ENCODE measurements at places on chromosomes 12 and 14.
A peak's percentile ranks its signal among the peaks of the same experiment; 100 is the strongest.

DNA sequence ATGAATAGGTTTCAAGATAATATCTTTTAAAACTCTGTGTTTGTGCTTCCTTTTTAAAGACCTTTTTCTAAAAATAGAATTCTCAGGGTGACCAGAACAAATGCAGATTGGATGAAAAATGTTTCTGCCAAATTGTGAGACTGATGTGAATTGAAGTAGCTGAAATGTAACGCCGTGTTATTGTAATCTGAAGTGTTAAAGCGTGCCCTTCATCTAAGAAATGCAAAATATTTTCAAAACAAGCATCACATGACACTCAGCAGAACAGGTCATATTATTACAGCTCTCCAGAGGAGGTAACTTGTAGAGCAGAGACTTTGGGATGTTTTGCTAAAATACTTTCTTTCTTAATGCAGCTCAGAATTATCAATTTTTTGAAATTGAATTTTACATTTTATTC, 90.0 kb upstream of the PLEKHA5 start:
- DNase-seq = no peak

DNA sequence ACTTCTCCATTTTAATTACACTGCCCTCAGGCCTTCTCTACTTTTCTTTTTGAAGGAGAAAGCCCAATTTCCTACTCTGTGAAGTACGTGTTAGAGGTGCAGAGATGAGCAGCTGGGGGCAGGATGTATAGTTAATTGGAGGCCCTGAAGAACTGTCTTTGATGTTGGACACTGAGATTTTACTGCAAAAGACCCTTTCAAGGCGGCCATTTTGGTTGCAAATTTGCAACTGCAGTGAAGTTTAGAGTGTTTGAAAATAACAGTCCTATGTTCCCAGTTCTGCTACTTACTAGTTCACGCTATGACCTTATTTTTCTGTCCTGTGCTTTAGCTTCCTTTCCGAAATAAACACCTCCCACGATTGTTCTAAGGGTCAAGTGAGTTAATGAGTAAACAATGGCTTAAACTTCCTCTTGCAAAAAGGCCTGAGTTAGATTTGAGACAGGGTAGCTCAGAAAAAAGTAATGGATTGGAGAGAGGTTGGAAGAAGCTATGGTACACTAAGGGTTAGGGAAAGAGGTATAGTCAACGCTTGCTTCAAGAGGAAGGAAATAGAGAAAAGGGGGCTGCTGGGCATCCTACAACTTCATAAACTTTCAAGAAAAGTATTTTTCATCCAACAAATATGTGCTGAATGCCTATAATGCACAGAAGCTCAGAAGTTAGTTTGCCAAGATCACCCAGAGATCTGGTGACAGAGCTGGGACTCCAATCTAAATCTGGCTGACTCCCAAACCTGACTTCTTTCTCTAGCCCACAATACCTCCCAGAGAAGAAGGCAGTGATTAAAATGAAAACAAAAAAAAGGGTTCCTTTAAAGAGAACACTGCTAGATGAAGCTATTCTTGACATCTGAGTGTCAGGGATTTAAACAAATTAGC, 26.4 kb upstream of the DICER1 start:
- no peak for DNase-seq

- DNase-seq = peak; percentile 63
Observed at GRCh38 chr12:122080149-122081082, 1.9 kb downstream of the MLXIP start.

GRCh38 chr12:108193917-108194316, 64.8 kb downstream of the WSCD2 start:
- no peak for DNase-seq

DNA sequence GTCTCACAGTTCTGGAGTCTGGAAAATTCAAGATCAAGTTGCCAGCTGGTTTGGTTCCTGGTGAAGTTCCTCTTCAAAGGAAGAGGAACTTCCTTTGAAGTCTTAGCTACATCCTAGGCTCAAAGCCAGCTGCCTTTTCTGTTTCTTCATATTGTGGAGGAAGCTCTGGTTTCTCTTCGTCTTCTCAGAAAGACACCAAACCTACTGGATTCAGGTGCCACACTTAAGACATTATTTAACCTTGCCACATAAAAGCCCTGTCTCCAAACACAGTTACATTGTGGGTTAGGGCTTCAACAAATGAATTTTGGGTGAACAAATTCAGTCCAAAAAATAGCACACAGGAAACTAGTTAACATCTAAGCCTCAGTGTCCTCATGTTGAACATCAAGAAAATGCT, 1019.8 kb downstream of the GALC start:
- DNase-seq = no peak

DNA sequence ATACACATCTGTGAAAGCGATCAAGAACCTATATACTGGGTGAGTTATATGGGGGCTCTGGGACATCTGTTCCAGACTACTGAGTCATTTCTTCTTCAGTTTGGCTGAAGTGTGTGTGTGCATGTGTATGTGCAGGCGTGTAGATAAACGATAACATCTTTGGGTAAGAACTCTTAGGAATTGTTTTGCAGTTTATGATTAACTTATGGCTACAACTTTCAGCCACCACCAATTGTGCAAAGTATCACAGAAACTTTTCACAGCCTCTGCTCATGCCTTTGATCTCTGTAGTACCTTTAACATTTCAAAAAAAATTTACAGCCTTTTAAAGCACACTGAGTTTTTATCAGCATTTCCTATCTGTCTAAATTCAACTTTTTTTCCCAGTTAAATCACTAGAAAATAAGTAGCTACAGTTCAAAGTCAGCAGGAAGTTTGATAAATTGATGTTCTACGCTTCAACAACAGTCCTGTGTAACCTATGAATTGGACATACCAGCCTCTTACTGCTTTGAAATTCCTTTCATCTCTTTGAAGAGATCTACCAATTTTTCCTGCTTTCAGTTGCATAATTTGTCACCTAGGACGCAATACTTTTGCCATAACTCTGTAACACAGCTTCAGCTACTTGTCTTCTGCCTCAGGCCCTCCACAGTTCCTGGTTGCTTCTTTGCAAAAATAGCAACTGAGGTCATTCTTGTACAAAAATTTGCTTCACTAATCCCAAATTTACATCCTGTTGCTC, 43.0 kb downstream of the PPM1H start:
- DNase-seq = no peak

DNA sequence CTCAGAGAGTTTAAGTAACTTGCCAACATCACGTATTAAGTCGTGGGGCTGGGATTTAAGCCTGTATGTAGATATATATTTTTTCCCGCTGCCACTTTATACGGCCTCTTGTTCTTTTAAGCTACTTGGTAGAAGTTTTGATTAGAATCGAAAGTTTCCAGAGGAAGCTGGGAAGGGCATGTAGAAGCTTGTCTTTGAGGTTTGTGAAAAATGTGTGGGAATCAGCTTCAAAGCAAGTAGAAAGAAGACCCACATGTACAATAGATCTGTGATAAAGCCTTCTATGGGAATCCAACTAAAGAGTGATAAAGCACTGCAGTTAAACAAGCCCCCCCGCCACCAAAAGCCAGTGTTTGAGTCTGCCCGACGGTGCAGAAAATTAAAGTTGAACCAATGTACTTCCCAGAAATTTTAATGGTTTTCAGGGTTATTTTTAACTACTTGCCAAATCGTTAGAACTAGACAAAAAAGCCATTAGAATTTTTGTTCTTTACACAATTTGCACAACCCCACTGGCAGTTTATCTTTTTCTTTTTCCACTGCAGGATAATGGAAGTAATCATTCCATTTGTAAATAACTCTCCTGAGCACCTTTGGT, 25.5 kb downstream of the SERPINA11 start:
- DNase-seq = no peak

DNA sequence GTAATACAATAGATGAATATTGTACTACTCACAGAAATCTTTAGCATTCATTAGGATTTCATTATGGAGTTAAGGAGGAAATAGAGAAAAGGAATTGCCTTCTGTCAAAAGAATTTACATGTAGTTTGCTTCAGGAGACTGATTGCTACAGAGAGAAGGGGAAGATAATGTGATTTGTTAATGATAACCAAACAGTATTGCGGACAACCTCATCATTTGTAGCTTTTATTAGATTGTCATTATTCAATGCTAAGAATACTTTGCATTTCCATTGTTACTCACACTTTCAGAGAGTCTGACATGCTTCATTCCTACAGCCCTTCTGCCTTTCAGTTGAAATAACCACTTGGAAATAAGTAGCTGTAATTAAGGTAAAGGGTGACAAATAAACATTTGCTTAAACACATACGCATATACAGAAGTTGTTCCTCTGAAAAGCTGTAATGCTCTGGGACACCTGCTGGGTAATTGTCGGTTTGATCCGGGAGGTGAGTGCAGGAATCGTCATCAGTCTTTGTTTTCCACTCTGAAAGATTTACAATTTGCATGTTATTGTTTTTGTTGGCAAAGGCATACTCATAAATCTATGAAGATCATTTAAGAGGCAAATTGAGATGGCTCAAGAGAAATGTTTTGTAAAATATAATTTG, 600.2 kb downstream of the TRHDE start:
- DNase-seq = no peak

DNA sequence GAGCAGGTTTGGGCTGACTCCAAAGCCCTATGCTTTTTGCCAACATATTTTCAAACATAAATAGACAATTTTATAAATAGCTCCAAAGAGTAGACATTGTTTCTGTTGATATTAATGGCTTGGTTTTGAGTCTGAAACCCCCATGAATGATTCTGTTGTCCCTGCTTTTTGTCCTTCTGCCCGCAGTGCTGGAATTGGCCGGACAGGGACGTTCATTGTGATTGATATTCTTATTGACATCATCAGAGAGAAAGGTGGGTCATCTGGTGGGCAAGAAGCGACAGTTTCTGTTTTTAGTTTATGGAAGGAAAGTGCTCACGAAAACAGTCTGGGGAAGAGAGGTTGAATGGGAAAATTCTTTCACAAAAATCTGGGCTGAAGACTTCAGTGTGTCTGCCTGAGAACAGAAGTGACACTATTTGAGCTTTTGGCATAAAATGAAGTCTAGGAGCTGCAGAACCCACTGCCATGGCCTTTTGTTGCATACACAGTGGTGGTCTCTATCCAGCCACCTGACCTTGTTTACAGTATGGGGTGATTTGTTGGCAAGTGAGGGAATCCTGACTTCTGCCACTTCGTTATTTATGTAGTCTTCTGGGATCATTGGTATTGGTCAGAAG, 69.6 kb downstream of the PTPN11 start:
- no peak for DNase-seq

DNA sequence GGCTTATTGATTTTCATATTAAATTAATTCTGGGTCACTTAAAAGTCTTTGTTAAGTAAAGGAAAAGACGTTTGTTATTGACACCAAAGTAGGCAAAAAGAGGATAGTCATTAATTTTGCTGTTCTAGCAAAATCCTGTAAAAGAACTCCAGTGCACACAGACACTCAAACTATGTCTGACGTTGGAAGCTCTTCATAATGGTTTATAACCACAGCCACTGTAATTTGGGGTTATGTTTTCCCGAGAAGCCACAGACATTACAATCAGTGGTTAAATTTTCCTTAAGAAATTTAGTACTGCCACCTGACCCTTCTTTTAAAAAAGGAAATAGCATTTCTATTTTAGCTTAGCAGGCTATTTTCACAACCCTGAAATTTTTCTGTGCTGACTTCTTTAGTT, 267.5 kb downstream of the CCDC91 start:
- no peak for DNase-seq

Data from thoracic aorta (tissue), 2 donors.